ENCODE measurements at places on chromosomes 16 and 17. TPM values are rescaled to one million over a fixed set of nuclear protein-coding genes. Genes with fewer than 3 reads are reported as not detected.

GRCh38 chr17:77209330-77209748 lies 68.6 kb downstream of the SEC14L1 start:
- H3K4me3 ChIP-seq, result no peak overlapping the region
- H3K4me1 ChIP-seq, result peaks cover 58% of the 10 kb centered on the region
- peaks cover 32% of the 10 kb centered on the region for H3K36me3 ChIP-seq
- peak overlapping the region; percentile 98 for H3K27ac ChIP-seq
- no peaks in the 10 kb centered on the region for H3K27me3 ChIP-seq
- DNase-seq, result no peak

GRCh38 chr16:85227084-85227945 lies 115.0 kb upstream of the CIBAR2 start:
- H3K27ac ChIP-seq, result no peak overlapping the region
- no peak overlapping the region for H3K4me3 ChIP-seq
- H3K36me3 ChIP-seq, result no peaks in the 10 kb centered on the region
- H3K4me1 ChIP-seq, result no peaks in the 10 kb centered on the region

Gene PPP1R27
- not detected for total RNA-seq

Gene CHD3
- 191 TPM for total RNA-seq

DNA sequence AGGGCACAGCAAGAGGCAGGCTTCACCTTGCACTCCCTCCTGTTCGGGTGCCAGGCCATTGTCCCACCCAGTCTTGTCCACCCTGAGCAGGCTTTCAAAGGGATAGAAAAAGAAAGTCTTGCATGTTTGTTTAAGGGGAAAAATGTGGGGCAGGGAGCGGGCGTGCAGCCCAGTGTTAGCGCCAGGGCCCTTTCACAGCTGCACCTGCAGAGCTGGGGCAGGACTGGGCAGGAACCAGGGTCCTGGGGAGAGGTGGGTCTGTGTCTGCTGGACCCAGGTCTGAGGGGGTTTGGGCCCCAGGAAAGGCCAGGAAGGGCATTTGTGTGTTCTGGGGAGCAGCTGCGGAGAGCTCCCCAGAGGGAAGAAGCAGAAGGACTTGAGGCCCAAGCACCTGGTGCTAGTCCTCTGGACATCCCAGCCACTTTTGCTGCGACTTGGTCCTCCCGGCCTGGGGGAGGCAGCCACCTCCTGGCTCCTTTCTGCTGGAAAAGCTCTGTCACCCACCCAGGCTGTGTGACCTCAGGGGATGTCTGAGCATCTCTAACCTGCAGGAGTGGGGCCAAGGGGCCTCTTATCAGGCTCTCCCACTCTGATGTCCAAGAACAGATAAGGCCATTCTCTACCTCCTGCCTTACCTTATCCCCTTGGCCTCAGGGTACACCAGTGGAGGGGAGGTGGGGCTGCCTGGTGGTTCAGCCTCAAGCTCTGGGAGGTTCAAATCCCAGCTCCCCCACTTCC lies 44.7 kb downstream of the PSME3IP1 start:
- no peaks in the 10 kb centered on the region for H3K27me3 ChIP-seq
- H3K4me1 ChIP-seq, result no peaks in the 10 kb centered on the region
- no peaks in the 10 kb centered on the region for H3K36me3 ChIP-seq

GRCh38 chr16:10100829-10101228 lies 81.4 kb downstream of the GRIN2A start:
- no peaks in the 10 kb centered on the region for H3K36me3 ChIP-seq
- no peak overlapping the region for H3K4me3 ChIP-seq

DNA sequence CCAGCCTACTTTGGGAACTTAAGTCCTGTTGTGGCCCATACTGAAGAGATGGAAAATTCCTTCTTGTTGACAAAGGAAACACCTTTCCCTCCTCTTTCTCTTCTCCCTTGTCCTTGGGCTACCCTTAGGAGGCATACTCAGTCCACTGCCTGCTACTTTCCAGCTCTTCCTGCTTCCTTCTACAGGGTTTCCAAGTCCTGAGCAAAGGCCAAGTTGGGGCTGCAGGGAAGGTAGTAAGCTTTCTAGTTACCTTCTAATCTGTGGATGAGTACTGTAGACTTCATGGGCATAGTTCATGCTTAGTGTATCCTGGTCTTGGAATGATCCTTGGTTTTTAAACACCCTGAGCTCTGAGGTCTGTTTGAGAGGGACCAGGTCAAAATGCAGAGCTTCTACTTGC lies 299.2 kb upstream of the MAF start:
- H3K36me3 ChIP-seq, result no peaks in the 10 kb centered on the region
- H3K27me3 ChIP-seq, result no peaks in the 10 kb centered on the region
- H3K27ac ChIP-seq, result no peak overlapping the region
- H3K4me1 ChIP-seq, result no peaks in the 10 kb centered on the region
- no peak for DNase-seq
- H3K4me3 ChIP-seq, result no peak overlapping the region

Gene KRTAP2-1
- not detected for total RNA-seq

GRCh38 chr17:15414532-15415306 lies 52.7 kb downstream of the CDRT4 start:
- H3K27ac ChIP-seq, result no peak overlapping the region
- H3K4me1 ChIP-seq, result no peaks in the 10 kb centered on the region
- H3K27me3 ChIP-seq, result no peaks in the 10 kb centered on the region
- H3K4me3 ChIP-seq, result no peak overlapping the region
- no peaks in the 10 kb centered on the region for H3K36me3 ChIP-seq
- no peak for DNase-seq

All from Karpas-422 (cell line).